ENCODE measurements at places on chromosomes 16 and 17.

DNA sequence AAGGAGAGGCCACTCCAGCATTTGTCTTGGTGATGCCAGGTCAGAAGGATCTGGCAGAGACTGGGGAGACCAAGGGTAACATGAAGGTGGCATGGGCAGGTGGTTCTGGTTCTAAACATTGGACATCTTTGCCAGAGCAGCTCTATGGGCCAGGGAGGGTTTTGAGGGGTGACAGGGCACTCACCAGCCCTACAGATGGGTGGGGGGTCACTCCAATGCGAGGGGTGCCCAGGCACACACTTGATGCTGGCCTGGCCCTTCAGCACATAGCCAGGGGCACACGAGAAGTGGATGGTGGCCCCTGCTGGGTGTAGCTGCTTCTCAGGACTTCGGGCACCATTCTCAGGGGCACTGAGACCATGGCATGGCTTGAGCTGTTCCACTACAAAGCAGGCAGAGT is 5.5 kb upstream of the PHF12 start:
- DNase-seq = no peak

DNA sequence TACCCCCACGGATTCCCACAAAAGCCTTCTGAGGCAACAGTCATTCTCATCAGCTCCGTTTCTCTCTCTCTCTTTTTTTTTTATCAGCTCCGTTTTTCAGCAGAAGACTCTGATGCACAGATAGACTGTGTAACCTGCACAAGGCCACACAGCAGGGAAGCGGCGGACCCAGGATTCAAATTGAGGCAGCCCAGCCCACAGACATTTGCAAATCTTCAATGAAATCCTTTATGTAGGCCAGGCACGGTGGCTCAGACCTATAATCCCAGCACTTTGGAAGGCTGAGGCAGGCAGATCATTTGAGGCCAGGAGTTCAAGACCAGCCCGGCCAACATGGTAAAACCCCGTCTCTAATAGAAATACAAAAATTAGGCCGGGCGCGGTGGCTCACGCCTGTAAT is 2.4 kb upstream of the MEOX1 start:
- no peak for DNase-seq

DNA sequence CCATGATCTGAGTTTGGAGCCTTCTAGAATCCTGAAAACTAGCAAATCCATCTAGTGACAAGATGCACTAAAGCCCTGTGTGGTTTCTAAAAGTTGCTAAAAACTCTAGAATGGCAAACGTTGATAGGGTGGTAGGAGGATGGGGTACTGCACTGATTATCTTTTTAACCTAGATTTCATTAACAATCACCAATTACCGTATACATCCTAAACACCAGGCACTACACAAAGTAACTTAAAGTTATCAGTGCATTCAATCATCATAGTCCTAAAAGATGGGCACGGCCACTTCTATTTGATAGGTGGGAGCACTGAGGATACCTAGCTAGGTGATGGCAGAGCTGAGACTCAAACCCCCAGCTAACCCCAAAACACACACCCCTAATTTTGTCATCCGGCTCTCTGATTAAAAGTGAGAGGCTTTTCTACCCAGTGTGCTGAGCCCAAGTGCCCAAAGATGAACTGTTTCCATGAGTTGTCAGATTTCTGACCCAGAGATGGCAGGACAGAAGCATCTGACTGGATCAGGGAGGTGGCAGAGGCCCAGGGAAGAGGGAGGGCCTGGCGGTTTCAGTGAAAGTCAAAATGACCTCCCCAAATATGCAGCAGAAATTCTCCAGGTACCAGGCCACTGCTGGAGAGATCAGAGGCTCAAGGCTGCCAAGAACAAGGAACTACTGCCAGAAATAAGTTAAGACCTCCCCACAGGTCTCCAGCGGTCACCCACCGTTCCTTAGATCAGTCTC is 396.8 kb downstream of the SOX9 start:
- DNase-seq = no peak

DNA sequence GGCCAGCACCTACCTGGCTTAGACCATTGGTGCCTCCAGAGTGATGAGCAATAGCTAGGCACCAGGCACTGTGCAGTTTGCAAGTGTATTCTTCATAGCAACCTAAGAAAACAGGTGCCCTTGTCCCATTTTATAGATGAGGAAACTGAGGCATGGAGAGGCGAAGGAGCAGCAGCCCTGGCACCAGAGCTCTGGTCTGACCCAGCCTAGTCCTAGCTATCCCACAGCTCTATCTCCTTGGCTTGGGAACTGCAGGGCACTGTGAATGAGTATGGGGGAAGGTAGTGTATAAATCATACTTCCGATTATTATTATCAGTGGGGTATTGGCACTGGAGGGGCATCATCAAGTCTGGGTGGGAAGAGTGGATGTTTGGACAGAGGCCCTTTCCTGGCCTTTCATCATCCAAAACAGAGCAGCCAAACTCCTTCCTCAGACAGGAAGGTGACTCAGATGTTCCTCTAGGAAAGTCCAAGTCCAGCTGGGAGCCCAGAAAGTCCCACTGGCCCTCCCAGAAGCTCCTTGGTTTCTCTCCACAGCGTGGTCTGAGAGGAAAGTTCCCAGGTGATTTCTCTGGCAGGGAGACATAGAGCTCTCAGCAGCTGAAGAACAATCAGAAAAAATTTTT is 32.0 kb upstream of the PLLP start:
- DNase-seq = no peak

- DNase-seq = no peak
These were observed 11.7 kb downstream of the ABCC1 start for GRCh38 chr16:15961060-15961511.

- no peak for DNase-seq
These were observed 2.1 kb upstream of the SEPTIN12 start for GRCh38 chr16:4790261-4790660.

GRCh38 chr16:73505577-73505976 is 457.6 kb upstream of the ZFHX3 start:
- no peak for DNase-seq

DNA sequence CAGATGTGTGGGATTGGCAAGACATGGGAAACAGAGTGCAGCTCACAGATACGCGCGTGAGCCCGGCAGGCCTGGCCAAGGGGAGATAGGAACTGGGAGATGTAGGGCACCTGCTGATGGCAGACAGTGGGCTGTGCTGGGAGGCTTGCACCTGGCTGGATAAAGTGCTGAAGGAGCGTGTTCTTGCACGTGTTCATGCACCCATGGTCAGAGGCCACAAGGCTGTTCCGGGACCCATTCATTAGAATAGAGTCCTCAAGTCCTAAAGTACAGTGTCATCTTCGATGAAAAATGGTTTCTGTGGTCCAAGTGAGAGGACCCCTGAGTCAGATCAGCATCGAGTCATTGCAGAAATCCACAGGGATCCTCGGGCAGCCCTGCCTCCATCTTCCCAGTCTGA is 236.4 kb downstream of the CCDC182 start:
- no peak for DNase-seq

GRCh38 chr17:38899421-38899820 is 26.0 kb upstream of the LASP1NB start:
- no peak for DNase-seq

- DNase-seq = no peak
These were observed 131.5 kb upstream of the RCVRN start for GRCh38 chr17:10036511-10037061.

DNA sequence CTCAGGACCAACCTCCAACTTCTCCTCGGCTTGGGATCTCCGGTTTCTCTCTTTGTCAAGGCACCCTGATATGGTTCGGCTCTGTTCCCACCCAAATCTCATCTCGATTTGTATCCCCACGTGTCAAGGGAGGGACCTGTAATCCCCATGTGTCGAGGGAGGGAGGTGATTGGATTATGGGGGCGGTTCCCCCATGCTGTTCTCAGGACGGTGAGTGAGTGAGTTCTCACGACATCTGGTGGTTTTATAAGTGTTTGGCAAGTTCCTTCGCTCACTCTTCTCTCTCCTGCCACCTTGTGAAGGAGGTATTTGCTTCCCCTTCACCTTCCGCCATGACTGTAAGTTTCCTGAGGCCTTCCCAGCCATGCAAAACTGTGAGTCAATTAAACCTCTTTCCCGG is 117.9 kb downstream of the SEC14L1 start:
- DNase-seq = no peak

DNA sequence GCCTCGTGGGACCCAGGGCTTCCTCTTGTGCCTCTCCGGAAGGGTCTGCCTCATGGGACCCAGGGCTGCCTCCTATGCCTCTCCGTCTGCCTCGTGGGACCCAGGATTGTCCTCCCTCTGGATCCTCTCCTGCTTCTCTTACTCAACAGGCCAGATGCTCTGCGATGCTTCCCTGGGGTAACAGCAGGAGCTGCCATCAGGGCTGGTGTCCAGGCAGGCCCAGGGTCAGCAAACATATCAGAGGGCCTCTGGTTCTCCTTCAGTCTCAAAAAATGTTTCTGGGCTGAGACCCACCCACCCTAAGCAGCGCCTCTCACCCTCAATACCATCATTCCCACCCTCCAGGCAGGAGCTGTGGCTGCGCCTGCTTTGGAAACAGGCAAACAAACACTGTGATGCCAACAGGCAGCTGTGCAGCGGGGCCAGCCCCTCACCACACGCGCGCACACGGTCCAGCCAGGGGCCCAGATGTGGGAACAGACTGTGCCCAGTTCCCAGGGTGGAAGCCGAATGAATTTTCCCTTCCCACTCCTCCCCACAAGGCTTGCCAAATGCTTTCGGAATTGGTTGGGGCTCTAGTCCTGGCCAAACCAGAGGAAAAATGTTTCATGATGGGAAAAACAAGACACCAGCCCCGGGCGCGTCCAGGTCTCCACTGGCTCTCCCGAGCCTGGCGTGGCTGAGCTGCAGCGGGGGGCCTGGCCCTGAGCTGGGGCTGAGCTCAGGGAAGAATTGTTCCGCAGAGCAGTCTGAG is 11.3 kb downstream of the TIMM22 start:
- DNase-seq = no peak

- no peak for DNase-seq
These were observed 702.6 kb upstream of the CDH8 start for GRCh38 chr16:62738666-62739460.

DNA sequence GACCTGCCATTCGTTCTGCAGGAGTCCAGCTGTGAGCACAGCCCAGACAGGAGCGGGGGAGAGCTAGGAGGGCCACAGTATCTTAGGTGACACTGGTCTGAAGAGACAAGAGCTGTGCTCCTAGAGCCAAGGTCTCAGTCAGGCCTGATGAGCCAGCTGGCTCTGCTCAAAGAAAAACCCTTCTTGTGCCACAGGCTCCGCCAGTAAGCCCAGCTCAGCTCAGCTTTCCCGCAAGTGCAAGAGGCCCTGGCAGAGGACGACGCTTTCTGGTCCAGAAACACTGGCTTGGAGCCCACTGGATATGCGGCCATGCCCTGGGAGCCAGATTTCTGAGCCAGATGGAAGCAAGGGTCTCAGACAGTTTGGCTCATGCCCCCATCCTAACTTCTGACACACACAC is 23.9 kb downstream of the PEMT start:
- no peak for DNase-seq

DNA sequence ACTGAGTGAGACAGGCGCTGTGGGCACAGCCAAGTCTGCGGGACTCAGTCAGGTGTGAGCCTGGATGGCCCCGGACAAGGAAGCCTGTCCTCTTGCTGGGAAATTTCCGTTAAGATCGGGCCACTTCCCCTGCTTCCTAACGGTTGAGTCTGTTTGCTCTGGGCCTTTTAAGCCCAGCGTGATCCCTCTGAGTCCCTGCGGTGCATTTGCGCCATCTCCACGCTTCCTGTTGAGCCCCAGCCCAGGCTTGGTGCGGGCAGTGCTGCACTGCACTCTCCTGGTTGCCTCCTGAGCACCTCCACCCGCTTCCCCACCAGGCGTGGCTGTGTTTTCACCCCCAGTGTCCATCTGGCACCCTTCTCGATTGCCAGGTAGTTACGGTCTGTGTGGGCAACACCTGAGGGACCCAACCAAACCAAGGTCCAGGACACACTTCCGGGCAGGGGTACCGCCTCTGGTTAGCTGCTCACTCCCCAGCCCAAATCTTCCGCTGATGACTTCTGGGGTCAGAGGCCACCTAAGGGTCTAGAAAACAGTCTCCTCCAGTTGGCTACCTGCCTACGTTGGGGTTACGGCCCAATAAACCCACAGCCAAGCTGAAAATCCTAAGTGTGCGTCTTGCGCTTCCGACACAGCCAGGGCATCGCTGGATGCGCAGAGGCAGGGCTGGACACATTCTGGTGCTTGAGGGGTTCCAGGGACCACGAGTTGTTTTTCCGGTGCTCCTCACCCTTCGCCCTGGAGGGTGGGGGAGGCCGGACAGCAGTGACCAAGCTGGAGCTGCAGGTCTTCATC is 1.4 kb upstream of the SLC25A10 start:
- no peak for DNase-seq

DNA sequence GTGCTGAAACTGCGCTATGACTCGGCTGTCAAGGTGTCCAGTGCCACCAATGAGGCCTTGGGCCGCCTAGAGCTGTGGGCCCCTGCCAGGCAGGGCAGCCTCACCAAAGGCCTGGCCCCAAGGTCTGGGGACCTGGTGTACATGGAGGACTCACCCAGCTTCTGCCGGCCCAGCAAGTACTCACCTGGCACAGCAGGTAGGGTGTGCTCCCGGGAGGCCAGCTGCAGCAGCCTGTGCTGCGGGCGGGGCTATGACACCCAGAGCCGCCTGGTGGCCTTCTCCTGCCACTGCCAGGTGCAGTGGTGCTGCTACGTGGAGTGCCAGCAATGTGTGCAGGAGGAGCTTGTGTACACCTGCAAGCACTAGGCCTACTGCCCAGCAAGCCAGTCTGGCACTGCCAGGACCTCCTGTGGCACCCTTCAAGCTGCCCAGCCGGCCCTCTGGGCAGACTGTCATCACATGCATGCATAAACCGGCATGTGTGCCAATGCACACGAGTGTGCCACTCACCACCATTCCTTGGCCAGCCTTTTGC is 25.0 kb downstream of the WNT9B start:
- DNase-seq = no peak

DNA sequence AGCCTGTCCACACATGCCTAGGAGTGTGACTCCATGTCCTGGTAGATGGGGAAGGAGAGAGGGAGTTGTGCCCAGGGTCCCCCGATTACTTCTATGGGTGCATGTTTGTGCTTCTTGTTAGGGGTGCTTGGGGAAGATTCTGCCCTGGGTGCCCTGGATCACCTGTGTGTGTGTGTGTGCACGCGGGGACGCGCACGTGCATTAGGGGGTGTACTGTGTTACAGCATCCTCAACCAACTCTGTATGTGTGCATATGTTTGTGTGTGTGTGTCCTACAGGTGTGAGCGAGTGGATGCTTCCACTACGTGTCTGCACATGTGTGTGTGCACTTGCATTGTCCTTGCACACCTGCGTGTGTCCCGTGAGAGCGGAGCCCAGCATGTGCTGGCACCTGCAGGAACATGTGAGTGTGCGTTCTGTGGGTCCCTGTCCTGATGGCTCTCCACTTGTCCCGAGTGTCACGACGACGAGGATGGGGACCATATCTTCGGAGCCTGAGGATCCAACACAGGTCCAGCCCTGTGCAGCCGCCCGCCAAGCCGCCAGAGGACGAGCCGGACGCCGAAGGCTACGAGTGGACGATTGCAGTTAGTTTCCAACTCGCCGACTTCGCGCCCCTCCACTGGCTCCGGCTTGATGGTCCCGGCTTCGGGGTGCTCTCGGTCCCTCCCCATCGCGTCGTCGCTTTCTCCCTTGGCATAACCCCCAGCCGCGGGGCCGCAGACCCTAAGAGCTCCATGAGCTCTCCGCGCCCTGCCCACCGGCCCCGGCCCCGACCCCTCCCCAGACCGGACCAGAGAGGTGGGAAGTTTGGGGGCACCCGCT is 6.0 kb upstream of the TBC1D3B start:
- DNase-seq = no peak

- no peak for DNase-seq
These were observed 14.4 kb upstream of the CDIPT start for GRCh38 chr16:29877266-29877961.

Data from NCI-H1930 (cell line).